Sciatic nerve (tissue), 2 donors: ENCODE measurements at places on chromosomes 4 and X.

DNA sequence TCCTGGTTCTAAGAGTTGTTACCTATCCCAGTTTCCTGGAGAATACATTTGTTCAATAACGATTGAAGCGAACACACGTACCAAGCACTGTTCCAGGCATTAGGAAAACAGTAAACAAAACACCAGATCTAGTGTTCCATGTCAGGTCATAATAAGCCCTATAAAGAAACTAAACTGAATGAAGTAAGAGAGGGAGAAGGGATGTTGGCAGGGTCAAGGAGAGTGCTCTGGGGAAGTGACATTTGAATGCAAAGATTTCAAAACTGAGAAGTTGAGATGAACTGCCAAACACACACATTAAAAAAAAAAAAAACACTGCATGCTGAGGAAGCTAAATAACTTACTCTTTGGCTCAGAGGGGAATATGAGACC lies 14.4 kb upstream of the ENAM start:
- DNase-seq: no peak

- no peak for DNase-seq
Measured at GRCh38 chrX:55709735-55710134, 7.8 kb upstream of the RRAGB start.

DNA sequence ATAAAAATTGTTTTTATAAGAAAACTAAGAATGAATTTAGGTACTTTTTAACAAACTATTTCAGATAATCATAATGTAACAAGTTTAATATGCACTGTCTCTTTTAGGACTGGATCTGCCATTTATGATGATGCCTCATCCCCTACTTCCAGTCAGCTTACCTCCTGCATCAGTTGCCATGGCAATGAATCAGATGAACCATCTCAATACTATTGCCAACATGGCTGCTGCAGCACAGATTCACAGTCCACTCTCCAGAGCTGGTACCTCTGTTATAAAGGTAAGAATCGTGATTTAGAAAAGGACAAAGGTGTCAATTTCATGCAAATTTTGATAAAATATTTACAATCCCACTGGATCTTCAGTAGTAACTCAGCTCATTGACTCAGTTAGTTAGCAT lies 566.2 kb downstream of the DACH2 start:
- no peak for DNase-seq

DNA sequence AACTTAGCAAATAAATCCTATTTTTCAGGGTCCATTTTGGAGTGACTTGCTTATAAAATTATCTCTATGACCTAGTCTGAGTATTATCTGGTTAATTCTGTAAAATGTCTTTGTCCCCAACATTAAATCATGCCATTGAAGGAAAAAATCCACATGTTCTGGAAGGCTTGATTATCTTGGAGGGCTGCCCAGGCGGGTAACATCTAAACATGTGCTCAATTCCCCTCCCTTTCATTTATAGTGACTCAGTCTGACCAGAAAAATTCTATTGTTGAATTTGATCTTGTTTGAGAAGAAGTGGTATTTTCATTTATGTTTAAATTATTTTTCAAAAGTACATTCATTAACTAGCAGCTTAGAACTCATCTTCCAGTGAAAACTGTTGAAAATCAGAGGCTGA lies 55.4 kb upstream of the SLC10A7 start:
- no peak for DNase-seq

DNA sequence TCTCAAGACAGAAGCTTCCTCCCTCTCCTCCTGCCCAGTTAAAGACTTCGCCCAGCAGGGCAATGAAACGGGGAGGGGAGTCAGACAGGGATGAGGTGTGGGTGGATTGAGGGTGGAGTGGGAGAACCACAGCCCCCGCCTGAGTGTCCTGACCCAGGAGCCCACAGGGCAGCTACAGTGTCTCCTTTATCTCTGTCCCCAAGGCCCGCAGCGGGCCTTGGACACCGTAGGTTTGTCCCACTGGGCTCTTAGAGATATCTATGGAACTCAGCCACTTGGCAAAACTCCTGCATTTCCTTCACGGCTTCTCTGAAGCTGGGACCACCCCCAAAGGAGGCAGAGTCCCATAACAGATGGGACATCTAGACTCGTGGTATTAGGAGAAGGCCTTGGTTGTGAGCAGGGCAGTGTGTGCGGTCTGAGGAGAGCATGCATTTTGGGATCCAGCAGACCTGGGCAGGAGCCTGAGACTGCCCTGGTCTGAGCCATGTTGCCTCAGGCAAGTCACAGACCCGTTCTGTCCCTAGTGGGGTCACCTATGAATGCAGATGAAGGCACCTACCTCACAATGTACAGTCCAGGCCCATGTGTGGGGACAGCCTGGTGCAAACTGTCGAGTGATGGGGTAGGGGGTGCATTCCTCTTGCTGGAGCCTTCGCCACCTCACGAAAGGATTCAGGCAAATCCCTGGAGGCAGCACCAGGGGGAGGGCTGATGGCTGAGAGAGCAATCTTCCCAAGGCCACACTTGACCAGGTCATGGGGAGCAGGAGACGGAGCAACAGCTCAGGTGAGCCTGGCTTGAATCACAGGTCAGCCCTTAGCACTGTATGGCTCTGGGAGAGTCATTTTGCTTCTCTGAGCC lies 225.7 kb upstream of the PSAPL1 start:
- DNase-seq: no peak
